ENCODE measurements at places on chromosomes 3 and 15. TPM values are rescaled to one million over a fixed set of nuclear protein-coding genes. Genes with fewer than 3 reads are reported as not detected.

The CPNE9 gene
- total RNA-seq, result not detected

GRCh38 chr15:90364251-90364650 is 12.2 kb downstream of the ZNF774 start:
- DNase-seq, result peak; percentile 64

- peak; percentile 40 for DNase-seq
Observed at GRCh38 chr15:43792761-43793476, 799 bp downstream of the SERF2 start.

The GOLGA8S gene
- not detected for total RNA-seq

The FILIP1L gene
- 2.2 TPM for total RNA-seq

The TMEM207 gene
- not detected for total RNA-seq

GRCh38 chr3:146594843-146595482 is 10.2 kb downstream of the PLSCR5 start:
- DNase-seq, result peak; percentile 26

DNA sequence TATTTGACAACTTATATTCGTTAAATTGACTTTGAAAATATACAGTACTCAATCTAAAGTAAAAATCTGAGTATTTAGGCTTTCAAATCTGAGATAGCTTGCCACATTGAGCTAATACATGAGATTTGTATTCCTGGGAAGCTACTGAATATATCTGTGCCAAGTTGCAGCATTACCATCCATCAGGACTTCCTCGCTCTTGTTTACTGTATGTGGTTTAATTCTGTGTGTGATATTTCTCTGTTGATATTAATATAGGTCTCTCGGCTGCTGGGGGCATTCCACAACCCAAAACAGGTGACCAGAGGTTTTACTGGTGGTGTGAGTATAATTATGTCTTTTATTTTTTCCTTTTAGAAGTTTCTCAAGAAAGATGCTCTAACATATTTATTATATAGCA is 5.8 kb downstream of the IDH3A start:
- DNase-seq, result no peak

GRCh38 chr3:101703169-101703568 is 16.7 kb upstream of the RPL24 start:
- DNase-seq, result no peak

DNA sequence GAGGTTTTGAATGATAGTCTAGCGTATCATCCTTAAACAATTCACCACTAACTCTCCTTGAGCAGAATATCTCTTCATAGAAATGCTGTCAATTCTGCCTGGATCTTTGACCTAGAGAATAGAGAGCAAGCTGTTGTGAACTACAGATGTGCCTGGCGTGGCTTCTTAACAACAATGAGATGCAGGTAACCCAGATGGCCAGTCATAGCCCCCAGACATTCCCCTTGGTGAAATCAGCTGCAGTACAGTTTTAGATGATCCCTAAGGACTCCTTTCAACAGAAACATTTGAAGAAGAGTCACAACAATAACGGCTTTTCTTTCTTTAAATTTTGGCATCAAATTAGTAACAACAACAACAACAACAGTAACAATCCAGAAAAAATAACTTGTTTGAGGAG is 1041.3 kb downstream of the ROBO1 start:
- DNase-seq, result no peak

- no peak for DNase-seq
Observed at GRCh38 chr15:24955531-24955921, 739 bp downstream of the SNRPN start.

DNA sequence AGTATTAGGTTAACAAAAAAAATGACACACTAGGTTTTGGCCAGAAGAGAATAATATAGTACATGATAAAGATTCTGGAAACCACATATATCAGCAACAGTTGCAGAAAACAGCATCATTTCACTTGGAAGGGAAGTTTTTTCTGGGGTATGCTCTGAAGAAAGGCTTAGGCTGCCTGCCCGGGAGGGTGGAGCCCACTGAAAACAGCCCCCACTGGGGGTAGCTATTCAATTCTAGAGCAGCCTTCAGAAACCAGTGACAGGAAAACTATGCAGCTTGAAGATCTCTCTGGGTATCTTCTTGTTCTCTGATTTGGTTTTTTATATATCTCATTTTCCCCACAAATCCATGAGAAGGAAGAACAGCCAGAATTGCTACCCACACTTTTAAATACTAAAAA is 43.2 kb downstream of the ZMAT3 start:
- no peak for DNase-seq

Measured in LHCN-M2 (cell line).